ENCODE measurements at places on chromosomes 3 and 15.

DNA sequence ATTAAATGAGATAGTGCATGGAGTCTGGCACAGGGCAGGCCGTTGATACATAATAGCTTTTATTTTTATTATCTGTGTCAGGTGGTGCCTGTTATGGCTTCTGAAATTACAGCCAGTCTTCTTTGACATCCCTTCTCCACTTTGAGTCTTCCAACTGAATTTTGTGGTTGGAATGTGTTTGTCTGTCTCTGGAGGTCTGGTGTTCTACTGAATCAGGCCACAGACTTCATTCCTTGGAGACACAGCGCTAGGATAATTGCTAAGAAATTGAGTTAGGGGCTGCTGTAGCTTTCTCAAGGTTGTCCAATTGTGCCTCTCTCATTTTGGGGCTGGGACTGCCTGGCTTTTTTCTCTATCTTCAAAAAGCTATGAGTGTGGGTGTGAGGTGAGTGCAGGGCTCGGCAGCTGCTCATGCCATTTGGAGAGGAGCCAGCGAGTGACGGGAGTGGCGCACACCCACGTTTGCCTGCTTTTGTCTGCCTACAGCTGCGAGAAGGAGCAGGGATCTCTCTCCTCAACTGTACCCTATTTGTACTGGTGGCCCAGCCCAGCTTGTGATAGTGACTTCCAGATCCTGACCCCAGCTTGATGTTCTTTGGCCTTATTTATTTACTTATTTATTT is 49.8 kb upstream of the SYN2 start:
- DNase-seq, result no peak

DNA sequence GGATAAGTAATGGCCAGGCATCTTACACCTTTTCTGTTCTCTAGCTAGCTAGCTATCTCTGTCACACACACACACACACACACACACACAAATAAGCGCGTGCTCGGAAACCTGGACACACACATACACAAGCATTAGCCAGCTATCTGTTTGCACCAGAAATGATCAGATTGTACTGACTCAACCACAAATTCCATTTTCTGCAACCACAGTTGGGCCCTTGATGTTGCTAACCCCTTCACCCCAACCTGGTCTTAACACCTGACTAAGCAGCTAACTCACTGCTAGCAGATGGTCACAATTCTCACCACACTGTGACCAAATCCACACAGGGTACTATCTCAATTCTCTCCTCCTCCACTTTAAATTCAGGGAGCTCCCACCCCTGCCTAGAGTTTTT is 183.0 kb upstream of the THBS1 start:
- no peak for DNase-seq

DNA sequence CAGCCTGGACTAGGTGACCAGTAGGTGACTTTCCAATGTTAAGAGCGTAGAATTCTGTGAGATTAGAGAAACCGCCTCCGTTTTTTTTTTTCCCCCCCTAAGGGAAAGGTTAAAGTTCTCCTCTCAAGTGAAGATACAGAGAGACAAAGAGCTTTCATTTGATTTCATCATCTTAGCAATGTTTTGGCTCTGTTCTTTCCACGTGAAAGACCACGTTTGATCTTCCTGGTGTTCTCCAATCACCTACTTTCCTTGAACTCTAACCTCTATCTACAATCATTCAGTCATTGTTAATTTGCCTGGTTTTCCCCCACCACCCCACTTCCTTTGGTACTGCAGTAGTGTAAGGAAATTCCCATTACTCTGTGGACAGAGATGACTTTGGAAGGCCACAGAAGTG is 36.9 kb upstream of the CLRN1 start:
- no peak for DNase-seq

DNA sequence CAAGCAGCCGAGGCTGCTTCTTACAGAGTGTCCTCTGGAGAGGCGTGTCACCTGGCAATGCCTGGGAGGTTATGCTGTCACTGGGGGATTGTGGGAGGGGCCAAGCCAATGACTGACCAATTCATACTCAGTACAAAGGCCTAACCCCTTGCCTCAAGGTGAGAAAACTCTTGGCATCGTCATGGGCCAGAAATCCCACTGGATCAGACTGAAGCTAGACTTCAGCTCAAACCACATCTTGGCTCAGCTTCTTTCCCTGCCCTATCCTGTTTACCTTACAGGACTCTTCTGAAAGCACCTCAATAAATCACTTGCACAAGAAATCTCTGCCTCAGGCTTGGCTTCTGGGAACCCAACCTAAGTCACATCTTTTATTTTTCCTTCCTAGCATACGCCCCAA is 9.5 kb downstream of the ANAPC13 start:
- DNase-seq, result no peak

DNA sequence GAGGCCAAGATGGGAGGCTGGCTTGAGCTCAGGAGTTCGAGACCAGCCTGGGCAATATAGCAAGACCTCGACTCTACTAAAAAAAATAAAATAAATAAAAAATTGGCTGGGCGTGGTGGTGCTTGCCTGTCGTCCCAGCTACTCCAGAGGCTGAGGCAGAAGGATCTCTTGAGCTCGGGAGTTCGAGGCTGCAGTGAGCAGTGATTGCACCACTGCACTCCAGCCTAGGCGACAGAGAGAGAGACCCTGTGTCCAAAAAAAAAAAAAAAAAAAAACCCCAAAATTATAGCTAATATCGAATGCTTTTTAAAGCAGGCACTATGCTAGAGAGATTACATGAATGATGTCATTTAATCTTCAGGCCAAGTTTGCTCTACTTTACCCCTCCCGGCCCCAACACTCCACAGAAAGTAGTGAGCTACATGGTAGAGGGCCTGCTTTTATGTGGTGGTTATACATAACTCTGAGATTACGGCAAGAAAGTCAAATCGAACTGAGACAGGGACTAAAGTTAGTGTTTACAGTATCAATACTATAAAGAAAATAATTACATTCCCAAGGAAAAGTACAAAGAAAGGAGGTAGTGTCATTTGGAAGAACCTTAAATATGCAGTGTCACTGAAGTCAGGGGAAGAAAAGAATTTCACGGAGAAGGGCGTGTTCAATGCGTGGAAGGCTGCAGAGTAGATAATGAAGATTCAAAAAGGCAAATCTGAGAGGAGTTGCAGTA is 1.1 kb downstream of the ADPGK start:
- DNase-seq, result no peak

Measured in NCI-H1436 treated with DMSO at 0.1 percent for 48 hours (cell line).